ENCODE measurements at places on chromosomes 13 and 19.
A peak's percentile ranks its signal among the peaks of the same experiment; 100 is the strongest.

DNA sequence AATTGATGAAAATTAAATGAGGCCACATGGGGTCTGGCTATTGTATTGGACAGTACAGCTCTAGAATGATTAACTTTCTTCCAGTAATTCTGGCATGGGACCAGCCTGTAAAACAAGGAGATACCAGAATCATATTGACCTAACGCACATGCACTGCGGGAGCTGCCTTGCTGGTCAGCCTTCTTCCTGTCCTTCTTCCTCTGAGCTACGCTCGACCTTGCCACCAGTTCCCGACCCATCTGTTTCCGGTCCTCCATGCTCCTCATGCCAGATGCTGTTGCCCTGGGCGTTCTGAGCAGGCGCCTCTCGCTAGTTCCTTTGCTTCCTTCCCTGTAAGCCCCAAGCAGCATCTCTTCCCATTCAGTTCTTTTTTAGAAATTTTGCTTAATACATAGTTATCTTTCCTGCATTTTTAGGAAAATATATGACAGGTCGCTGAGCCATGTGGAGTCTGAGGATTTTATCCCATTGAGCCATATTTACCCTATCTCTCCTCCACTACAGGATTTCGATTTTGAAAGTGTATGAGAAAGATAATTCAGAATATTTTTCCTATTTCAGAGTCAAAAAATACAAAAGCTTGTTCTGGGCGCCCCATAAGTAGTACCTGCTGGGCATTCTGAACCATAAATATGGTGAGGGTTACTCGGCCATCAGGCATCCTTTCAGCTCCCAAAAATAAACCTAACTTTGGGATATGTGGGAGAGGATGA is 38.6 kb downstream of the TNFRSF19 start:
- no peaks in the 10 kb centered on the region for H3K27me3 ChIP-seq
- H3K4me3 ChIP-seq = peak overlapping the region; percentile 50
- no peak for DNase-seq
- H3K27ac ChIP-seq = peak overlapping the region; percentile 41
- peaks cover 32% of the 10 kb centered on the region for H3K4me1 ChIP-seq
- no peaks in the 10 kb centered on the region for H3K36me3 ChIP-seq

- DNase-seq = no peak
- no peak overlapping the region for H3K4me3 ChIP-seq
- no peaks in the 10 kb centered on the region for H3K36me3 ChIP-seq
Observed at GRCh38 chr13:109667807-109668291, 118.5 kb downstream of the IRS2 start.

DNA sequence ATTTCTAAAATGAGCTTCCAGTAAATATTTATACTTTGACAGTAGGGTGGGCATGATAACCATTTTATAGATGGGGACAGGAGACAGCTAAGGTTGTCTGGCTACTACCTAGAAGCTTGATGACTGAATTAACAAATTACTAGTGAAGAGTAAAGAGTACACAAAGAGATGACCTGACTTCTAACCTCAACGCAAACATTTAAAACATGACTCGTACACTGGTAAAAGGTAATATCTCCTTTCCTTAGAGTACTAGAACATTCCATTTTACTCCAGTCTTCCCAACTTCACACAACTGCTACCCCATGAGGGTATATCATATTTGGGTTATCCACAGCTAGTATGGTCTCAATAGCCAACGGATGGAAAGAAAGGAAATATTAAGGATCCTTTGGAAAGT is 258.9 kb downstream of the FOXO1 start:
- peak overlapping the region; percentile 59 for H3K27ac ChIP-seq
- no peak overlapping the region for H3K4me3 ChIP-seq
- no peak for DNase-seq
- no peaks in the 10 kb centered on the region for H3K36me3 ChIP-seq

- no peaks in the 10 kb centered on the region for H3K27me3 ChIP-seq
- H3K27ac ChIP-seq = no peak overlapping the region
- no peak for DNase-seq
- peak overlapping the region; percentile 34 for H3K4me3 ChIP-seq
- no peaks in the 10 kb centered on the region for H3K4me1 ChIP-seq
Observed at GRCh38 chr19:7349961-7350711, 1.4 kb downstream of the ARHGEF18 start.

GRCh38 chr19:12984143-12984627 is 11.1 kb upstream of the NFIX start:
- H3K36me3 ChIP-seq = no peaks in the 10 kb centered on the region
- DNase-seq = no peak
- no peak overlapping the region for H3K4me3 ChIP-seq

DNA sequence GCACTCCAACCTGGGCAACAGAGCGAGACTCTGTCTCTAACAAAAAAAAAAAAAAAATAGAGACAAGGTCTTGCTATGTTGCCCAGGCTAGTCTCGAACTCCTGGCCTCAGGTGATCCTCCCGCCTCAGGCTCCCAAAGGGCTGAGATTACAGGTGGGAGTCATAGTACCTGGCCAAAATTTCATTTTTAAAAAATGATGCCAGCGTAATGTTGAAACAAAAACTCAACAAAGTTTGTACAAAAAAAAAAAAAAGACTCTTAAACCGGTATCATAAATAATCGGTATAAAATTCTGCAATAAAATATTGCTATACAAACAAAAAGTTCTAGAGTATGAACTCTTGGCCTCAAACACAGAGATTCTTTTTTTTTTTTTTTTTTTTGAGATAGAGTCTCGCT is 3.5 kb downstream of the GMFG start:
- H3K27ac ChIP-seq = no peak overlapping the region
- peaks cover 4% of the 10 kb centered on the region for H3K27me3 ChIP-seq
- peaks cover under 1% of the 10 kb centered on the region for H3K4me1 ChIP-seq
- H3K4me3 ChIP-seq = no peak overlapping the region
- H3K36me3 ChIP-seq = no peaks in the 10 kb centered on the region

DNA sequence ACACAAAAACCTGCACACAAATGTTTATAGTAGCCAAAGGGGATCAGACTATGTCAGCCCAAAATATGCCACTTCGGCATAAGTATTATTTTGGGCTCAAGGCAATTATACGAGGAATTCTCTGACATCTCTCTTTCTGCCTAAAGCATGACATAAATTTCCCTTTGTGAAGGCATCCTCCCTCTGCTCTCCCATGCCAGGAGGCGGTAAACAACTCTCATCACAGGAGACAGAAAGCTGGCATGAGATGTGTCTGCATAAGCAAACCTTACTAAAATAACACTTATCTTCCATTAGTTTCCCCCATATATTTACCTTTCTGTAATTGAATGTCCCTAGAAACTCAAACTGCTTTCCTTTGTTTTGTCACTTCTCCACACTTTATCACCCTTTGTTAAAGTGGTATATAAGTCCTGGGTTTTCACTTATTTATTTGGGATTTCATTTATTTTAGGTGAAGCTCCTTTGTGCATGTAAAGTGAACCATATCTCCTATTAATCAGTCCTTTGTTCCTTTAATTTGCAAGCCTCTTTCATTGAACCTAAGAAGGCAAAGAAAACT is 68.3 kb downstream of the LACC1 start:
- no peak overlapping the region for H3K4me3 ChIP-seq
- no peak overlapping the region for H3K27ac ChIP-seq
- no peaks in the 10 kb centered on the region for H3K36me3 ChIP-seq
- no peak for DNase-seq

GRCh38 chr13:100673376-100673712 is 1.3 kb downstream of the TMTC4 start:
- no peaks in the 10 kb centered on the region for H3K27me3 ChIP-seq
- H3K36me3 ChIP-seq = peaks cover 9% of the 10 kb centered on the region
- peak overlapping the region; percentile 79 for H3K27ac ChIP-seq
- peaks cover 4% of the 10 kb centered on the region for H3K4me1 ChIP-seq

Data from esophagus squamous epithelium (tissue), 5 donors.